ENCODE measurements at places on chromosomes 5 and 9.

DNA sequence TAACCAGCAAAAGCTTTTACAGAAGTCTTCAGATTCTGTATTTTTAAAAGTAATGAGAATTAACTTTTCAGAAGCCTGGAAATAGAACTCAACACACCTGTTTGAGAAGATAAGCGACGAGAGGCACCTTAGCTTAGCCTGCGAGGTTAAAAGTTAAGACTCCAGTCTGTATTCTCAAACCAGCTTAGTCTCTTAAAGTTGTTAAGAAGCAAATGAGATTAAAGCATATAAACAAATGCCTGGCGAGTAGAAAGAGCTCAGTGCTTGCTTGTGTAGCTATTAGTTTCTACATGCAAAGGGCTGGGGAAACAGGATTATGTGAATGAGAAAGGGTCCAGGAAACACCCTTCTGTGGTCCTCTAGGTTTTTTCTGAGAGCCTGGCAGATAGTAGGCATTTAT, 51.7 kb downstream of the MTAP start:
- DNase-seq = no peak

DNA sequence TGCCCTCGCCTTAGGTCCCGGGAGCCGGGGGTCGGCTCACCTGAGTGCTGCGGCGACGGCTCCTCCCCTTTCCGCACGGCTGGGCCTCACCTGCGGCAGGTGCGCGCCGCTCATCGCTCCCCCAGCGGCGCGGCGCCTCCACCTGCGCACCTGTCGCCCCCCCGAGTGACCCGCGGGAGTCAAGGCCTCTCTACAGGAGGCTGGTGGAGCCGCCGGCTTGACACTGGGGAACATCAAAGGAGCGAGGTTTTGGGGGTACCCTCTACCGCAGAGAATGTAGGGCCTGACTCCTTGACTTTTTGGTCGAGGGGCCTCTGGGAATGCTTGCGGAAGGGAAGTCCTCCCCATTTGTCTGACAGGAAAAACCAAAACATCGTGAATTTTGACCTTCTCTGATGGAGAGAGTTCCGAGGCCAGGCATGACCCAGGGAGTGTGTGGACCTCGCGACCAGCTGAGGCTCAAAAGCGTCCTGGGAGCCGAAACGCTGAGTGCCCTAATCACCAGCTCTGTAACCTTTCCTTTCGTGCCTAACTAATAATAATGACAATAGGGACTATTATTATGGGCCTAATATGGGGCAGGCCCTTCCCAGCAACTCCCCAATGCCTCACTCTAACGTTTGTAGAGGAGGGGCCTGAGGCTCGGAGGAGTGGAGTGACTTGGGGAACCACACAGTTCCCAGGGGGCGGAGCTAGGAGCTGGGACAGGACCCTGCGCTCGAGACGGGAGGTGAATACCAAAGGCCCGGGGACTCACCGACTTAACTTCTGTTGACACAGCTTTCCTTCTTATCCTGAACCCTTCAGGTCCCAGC, 714 bp upstream of the IER5L start:
- no peak for DNase-seq

DNA sequence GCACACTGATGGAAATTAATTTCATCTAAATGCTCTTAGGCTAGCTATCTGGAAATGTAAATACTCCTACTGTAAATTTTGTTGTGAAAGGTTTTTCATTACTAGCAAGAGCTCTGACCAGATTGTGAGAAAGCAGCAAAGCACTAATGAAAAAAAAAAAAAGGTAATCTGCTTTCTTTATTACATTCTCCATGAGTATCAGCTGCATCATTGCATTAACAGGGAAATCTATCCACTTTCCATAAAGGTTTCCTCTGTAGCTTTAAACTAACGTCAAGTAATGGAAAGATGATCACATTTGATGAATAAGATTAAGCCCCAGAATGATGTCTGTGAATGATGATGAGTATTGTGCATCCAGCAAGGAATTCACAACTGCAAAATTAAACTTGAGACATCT, 790.6 kb upstream of the TYRP1 start:
- no peak for DNase-seq

DNA sequence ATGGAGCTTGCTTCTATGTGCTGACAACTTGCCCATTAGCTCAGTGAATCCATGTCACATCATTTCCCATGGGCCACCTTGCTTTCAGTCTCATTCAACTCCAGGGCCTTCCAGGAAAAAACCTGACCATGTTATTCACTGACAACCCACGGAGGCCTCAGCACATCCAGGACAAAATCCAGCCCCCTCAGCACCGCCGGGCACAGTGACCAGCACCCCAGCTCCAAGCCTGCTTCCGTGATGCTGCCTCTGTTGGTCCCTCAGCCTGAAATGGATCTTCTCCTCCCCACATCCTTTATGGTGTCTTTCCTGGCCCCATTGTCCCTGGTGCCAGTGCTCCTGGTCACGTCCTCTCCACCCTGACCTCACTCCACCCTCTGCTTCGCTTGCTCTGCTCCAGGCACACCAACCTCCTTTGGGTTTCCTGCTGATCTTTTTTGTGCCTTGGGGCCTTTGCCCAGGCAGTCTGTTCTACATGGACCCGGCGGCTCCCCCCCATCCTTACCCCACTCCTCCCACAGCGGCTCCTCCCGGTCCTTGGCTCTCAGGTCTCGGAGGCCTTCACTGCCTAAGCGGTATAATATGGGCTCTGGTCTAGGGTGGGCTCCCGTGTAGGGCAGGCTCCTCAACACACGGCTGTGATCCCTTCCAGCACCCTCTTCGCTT, 25.0 kb downstream of the ANKS6 start:
- no peak for DNase-seq

GRCh38 chr9:135075234-135076142, 12.0 kb upstream of the OLFM1 start:
- no peak for DNase-seq

- no peak for DNase-seq
These were observed 284.7 kb downstream of the SMARCA2 start for GRCh38 chr9:2299843-2300205.

- no peak for DNase-seq
These were observed 10.8 kb downstream of the CETN3 start for GRCh38 chr5:90398726-90399125.

DNA sequence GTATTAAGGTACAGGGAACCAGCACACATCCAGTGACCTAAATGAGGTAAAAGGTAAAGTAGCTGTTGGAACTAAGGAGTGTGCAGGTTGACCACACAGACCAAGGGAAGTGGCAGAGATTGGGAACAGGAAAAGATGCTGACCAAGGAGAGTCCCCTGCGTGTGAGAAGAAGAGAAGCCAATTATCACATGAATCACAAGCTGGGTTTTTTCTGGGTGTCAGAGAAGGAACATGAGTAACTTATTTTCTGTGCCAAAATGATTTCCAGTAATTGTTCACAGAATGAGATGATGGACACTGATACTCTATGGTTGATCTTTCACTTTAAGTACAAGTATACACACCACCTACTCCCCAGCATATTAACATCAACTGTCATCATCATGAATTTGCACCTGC, 130.7 kb upstream of the ACO1 start:
- DNase-seq = no peak

DNA sequence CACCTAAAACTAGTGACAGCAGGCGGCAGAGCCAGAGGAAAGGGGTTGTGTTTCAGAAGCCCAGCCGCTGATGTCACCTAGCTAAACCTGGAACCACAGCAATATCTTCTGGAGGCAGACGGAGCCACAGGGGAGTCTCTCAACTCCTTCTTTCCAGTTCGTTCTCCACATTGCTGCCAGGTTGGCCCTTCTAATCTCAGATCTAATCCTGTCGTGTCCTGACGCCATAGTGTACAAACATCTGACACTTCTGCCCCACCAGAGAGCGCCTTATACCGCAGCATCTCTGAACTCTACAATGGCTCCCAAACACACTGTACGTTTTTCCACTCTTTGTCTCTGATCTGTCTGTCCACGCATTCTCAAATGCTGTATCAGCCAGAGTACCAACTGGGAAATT, 240.0 kb downstream of the SMARCA2 start:
- DNase-seq = no peak

DNA sequence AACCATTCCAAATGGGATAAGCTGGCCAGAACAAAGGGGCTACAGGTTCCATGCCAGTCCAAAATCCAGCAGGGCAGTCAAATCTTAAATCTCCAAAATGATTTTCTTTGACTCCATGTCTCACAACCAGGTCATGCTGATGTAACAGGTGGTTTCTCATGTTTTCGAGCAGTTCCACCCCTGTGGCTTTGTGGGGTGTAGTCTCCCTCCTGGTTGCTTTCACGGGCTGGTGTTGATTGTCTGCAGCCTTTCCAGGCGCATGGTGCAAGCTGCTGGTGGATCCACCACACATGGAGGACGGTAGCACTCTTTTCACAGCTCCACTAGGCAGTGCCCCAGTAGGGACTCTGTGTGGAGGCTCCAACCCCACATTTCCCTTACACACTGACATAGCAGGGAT, 425.5 kb upstream of the FTMT start:
- no peak for DNase-seq

DNA sequence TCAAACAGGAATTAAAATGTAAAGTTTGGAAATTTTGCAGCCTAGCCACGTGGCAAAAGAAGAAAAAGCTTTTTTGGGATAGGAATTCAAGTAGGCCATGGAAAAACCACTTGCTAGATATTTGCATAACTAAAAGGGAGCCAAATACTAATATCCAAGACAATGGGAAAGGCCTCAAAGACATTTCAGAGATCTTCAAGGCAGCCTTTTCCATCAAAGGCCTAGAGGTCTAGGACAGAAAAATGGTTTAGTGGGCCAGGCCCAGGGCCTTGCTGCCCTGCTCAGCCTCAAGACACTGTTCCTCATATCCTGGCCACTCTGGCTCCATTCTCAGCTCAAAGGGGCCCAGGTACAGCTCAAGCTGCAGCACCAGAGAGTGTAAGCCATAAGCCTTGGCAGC, 265.9 kb upstream of the RPS23 start:
- no peak for DNase-seq

GRCh38 chr9:98708103-98708932, 417 bp downstream of the GABBR2 start:
- no peak for DNase-seq

DNA sequence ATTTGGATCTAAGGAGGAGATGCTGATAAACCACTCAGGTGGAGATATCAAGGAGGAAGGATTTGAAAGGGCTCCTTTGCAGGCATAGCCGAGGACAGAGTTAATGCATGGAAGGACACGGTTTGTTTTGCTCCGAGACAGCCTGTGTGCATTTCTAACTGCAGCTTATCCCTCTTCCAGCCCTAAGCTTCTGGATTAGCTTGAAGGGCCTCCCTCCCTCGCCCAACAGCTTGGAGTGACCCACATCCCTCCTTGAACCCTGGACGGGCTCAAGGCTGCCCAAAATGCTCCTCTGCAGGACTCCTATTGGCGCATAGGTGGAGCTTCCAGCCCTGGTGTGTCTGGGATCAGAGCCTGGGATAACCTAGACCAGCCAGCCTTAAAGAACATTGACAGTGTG, 66.7 kb downstream of the PPARGC1B start:
- no peak for DNase-seq

DNA sequence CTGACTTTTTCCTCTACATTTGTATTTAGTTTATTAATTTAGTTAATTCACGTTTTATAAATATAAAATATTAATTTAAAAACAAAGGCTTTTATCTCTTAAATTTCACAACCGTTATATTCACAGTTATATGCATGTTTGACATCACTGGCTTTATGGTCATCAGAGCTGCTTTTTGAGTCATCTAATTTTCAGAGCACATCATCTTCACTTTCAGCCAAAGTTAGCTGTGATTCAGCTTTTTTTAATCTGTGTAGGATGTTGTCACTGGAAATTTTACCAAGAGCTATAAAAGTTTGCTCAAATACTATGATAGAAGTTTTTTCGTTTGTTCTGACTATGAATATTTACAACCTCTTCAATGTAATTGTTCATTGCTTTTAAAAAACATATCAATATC, 12.4 kb downstream of the CDC37L1 start:
- no peak for DNase-seq

- DNase-seq = no peak
These were observed 47.8 kb upstream of the TGFBR1 start for GRCh38 chr9:99056886-99057664.

DNA sequence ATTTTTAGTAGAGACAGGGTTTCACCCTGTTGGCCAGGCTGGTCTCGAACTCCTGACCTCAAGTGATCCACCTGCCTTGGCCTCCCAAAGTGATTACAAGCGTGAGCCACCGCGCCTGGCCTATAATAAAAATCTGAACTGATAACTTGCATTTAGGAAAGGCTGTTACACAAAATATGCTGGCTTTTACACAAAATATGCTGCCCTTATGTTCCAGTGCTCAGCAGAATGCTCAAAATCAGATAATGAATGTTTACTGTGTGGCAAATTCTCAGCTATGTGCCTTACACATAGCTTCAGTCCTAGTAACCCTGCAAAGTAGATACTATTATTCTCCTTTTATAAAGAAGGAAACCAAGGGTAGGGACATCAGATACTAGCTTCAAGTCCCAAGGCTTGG, 141.3 kb upstream of the MSX2 start:
- DNase-seq = no peak

GRCh38 chr9:445033-445432, 230.4 kb downstream of the DOCK8 start:
- no peak for DNase-seq

- no peak for DNase-seq
These were observed 154.0 kb downstream of the FRMD3 start for GRCh38 chr9:83384214-83384613.

Measured in stimulated activated CD8-positive, alpha-beta memory T cell treated with anti-CD3 and anti-CD28 coated beads, Interleukin-4, amount 100 ng/mL, for 1 hour (primary cell).